Left renal cortex interstitium (tissue), 4 donors: ENCODE measurements at places on chromosomes 5 and 9.

GRCh38 chr5:52947208-52947607, 41.9 kb upstream of the ITGA2 start:
- DNase-seq = no peak

GRCh38 chr5:74030821-74031220, 404.8 kb downstream of the ARHGEF28 start:
- no peak for DNase-seq

DNA sequence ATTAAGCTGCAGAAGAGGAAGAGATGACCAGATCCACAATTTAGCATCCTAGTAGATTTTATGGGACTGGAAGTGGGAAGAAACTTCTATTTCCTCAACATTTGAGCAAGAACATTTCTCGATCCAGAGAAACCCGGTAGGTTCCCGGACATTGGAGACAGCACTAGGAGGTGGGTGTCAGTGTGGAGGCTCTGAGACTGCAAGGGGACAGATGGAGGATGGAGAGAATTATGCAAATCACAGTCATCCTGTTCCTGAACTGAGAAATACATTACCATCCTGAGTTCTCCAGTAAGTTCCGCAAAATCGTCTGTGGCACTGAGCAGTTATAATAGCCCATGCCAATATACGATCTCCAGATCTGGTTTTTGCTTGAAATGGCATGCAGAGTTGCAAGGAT, 25.6 kb downstream of the GLDC start:
- no peak for DNase-seq

DNA sequence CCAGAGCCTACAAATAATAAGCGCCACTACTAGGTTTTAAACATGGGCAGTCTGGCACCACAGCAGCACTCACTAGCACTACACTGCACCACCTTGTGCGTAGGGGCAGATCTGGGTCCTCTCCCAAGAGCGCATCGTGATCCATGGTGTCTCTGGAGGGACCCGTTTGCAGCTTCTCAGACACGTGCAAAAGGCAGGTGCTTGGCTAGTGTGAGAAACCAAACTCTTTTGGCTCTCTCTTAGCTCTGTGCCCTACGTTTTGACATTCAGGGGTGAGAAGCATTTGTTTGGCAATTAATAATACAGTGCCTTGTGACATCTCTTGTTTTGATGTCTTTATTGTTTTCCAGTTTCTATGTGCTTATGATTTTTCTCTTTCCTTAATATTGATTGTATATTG, 75.4 kb upstream of the EGFLAM start:
- no peak for DNase-seq

DNA sequence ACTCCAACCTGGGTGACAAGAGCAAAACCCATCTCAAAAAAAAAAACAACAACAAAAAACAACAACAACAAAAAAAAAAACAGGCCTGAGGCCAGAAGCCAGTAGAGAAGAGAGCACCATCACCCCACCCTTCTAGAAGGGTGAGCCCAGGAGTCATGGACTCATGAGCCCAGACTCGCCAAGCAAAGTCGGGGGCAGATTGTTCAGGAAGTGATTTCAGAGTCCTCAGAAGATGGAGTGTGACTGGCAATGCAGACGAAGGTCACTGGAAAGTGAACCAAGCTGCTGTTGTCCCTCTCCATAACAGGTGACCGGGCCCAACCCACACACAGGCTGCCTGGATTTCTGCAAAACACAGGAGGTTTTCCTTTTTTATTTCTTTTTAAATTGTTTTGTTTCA, 9.0 kb upstream of the WDR38 start:
- no peak for DNase-seq
